ENCODE measurements at places on chromosomes 12 and 14.

- DNase-seq: no peak
Measured at GRCh38 chr12:54941659-54942058, 42.9 kb downstream of the TESPA1 start.

DNA sequence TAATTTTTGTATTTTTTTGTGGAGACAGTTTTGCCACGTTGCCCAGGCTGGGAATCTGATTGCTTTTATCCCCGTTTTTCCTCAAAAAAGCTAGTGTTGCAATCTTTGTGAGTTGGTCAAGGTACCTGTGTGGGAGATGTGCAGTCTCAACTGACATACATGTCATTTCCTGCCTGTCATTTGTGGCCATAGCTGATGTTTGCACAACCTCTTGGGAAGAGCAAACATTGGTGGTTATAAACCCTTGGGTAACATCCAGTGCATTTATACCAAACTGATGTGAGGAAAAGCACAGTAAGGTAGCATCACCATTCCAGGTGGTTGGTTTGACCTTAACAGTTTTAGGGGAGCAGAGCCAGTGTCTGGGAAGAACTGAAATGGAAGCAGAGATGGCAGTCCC, 54.7 kb downstream of the ATG14 start:
- no peak for DNase-seq

DNA sequence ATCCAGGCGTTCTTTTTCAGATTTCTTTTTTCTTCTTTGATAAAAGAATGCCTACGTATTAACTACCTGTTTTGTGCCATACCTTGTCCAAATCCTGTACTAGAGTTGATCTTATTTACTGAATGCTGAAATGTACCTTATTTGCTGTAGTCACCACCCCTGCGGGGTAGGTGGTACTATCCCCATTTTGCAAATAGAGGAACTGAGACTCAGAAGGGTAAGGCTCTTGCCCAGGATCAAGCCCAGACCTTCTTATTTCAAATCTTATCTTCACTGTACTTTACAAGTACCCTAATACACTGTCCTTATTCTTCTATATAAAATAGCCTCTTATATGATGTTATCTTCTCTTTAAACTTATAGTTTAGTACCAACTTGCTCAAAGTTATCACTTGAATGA, 206.5 kb downstream of the SLC41A2 start:
- DNase-seq: no peak

- DNase-seq: no peak
Measured at GRCh38 chr12:90630006-90630405, 325.0 kb downstream of the CCER1 start.

DNA sequence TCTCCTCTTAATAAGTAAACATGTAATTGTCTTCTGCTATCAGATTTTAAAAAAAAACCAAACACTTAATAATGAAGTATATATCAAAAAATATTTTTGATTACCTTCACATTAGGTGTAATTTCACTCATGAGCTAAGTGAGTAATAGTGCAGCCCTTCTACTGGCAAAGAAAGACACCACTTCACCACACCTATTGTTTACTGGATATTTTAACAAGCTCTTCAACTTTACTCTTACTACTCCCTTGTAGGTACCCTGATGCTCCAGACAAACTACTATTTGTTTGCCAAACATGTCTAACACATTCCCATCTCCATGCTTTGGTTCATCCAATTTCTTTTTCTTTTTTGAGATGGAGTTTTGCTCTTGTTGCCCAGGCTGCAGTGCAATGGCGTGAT, 36.9 kb upstream of the WDR89 start:
- DNase-seq: no peak

- DNase-seq: no peak
Measured at GRCh38 chr12:611721-612120, 51.5 kb downstream of the NINJ2 start.

DNA sequence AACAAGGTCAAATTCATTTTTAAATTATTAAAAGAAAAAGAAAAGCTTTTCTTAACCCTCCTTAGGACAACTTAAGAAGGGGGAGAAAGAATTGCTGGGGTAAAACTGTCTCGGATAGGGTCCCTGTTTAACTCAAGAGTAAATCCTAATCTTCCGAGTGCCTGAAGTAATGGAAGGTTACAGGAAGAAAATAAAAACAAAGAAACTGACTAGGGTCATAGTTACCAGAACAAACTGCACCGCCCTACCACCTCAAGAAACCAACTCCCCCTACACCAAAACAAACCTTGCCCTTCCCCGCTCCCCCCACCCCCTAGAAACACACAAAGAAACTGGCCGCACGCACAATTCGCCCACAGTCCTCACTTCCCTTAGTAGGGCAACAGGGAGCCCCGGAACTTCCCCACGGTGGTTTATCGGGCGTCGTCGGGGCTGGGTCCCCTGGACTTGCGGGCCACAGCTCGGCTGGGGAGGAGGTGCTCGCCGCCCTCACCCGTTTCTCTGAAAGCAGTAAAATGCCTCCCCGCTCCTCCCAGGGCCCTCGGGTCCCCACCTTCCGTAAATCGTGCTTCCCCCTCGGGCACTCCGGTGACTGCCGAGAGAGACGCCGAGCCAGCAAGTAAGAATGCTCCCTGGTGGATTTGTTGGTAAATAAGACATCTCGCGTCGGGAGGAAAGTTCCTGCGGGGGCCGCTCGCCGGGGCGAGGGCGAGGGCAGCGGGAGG, 2.4 kb downstream of the SINHCAF start:
- DNase-seq: no peak

GRCh38 chr12:79422060-79422812, 268.5 kb downstream of the PAWR start:
- DNase-seq: no peak

GRCh38 chr12:69931569-69931968, 106.5 kb downstream of the MYRFL start:
- DNase-seq: no peak

- no peak for DNase-seq
Measured at GRCh38 chr14:34012978-34013720, 62.3 kb upstream of the EGLN3 start.

DNA sequence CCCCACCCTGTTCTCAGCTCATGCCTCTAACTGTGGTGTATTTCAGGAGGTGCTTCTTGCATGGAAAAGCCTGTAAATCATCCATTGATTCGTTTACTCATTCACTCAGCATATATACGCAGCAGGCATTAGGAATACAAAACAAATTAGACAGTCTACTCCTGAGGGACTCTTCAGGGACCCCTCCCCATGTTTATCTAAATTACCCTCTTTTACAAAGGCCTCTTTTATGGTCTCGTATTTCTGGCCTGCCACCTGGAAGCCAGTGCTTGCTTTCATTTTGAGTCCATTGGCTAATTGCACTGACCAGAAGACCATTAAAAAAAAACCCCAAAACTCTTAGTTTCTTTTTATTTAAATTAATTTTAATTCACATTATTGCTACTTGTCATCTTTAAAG, 134.4 kb downstream of the DACT1 start:
- no peak for DNase-seq

DNA sequence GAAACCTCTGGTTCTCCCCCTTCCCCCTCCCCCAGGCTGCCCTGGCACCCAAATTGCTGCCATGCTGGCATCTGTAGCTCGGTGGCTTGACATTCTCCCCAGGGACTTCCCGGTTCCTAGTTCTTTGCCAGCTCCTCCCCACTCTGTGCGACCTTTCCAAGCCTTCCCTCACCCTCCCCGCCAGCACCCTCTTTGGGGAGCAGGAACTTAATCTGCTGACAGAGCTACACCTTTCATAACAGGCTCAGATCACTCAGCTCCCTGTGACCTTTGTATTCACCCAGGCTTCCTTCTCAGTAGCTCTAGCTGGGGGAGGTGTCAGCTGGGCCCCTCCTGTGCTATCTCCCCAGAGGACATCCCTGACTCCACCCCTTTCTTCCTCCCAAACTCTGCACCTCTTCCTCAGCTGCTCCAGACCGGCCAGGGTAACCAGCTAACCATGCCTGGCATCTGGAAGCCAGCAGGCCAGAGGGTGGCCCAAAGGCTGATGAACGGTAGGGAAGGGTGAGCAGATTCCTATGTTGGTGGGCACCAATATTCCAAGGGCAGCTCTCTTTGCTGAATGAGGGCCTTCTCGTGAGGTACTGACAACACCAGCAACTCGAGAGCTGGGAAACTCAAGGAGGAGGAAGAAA, 1.8 kb upstream of the COX14 start:
- DNase-seq: no peak

GRCh38 chr14:85315733-85316290, 214.1 kb upstream of the FLRT2 start:
- no peak for DNase-seq

- no peak for DNase-seq
Measured at GRCh38 chr12:87217491-87217890, 811.7 kb downstream of the C12orf50 start.

DNA sequence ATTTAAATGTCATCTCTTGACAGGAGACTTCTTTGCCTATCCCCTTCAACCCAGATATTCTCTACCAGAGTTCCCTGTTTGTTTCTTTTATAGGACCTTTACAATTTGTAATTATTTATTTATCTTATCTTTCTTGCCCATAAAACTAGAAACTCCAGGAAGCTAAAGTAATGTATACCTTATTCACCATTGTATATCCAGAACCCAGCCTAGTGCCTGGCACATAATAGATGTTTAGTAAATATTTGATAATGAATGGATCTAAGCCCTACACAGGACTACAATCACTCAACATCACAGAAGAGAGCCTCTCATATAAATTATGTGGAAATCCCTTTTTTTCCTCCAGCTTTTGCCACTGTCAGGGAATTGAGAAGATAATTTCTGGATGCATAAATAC, 125.6 kb upstream of the CNOT2 start:
- DNase-seq: no peak

DNA sequence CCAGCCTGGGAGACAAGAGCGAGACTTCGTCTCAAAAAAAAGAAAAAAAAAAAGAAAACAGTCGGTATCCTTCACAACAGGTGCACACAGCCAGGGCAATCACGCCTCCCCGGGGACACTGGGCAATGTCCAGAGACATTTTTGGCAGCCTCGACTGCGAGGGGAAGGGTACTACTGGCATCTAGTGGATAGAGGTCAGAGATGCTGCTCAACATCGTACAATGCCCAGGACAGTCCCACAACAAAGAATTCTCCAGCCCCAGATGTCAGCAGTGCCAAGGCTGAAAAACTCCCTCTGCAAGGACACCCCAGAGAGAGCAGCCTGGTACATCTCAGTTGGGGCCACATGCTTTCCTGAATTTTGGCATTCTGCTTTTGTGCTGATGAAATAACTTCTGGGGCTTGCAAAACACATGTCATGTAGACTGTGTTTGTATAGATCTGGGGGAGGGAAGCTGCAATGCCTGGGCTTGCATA, 21.5 kb downstream of the ALDH2 start:
- no peak for DNase-seq

GRCh38 chr12:110354172-110354780, 49.2 kb downstream of the ANAPC7 start:
- DNase-seq: no peak

DNA sequence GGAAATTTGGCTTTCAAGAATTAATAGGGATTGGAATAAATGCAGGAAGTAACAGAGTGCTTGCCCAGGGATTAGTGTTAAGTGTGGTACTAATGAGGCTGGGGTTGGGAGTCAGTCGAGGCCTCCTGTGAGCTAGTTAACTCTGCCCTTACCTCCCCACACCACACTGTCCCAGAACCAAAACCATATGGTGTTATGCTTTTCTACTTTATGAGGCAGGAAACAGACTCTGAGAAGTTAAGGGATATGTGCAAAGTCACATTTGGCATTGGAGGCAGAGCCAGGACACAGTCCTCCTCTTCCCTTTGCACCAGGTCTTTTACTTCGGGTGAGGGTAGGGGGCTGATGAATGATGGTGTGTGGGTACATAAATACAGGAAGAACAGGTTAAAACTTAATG, 41.9 kb downstream of the PELI2 start:
- no peak for DNase-seq

- DNase-seq: no peak
Measured at GRCh38 chr12:132125736-132126135, 18.4 kb downstream of the DDX51 start.

DNA sequence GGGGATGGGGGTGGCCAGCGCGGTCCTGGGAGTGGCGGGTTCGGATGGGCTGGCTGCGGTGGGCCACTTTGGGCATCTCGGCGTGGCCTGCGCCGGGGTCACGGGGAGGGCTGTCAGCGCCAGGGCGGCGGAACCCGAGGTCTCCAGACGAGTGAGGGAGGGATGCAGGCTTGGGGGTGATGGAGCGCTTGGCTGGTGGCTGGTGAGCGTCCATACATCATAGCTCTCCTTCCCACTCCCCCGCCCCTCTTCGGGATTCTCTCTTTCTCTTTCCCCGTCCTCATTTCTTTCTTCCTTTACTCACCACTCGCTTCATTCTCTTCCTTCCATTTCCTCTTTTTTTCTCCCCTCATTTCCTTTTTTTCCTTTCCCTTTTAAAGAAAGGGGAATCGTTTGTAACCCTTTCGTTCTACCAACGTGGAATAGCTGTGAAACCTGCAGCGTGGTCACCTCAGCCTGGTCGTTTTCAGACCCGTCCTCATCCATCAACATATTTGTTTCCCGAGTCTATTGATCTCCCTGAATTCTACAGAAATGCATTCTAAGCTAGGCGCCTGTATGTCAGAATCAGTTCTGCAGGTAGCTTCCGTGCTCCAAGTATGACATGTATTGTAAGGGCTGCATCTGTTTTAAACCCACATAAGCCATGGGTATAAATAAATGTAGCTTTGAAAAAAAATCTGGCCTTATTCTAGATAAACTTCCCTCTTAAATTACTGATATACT, 260.3 kb upstream of the E2F7 start:
- no peak for DNase-seq

- DNase-seq: no peak
Measured at GRCh38 chr12:93585247-93585646, 12.8 kb downstream of the SOCS2 start.

- no peak for DNase-seq
Measured at GRCh38 chr12:78293059-78293686, 462.5 kb downstream of the NAV3 start.

DNA sequence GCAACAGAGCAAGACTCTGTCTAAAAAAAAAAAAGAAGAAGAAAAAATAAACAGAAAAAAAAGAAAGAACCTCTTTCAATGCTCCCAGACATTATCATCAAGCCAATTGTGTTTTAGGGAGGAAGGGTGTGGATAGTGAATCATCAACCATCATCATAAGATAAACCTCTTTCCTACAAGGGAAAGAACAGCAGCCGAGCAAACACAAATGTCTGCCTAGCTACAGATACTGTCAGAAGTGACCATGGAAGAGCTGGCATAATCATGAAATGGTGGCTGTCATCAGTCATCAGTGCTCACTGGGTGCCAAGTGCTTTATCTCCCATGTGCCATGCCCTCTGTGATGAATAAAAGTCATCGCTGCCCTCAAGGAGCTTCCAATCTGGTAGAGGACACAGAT, 46.6 kb downstream of the SLC17A8 start:
- no peak for DNase-seq

DNA sequence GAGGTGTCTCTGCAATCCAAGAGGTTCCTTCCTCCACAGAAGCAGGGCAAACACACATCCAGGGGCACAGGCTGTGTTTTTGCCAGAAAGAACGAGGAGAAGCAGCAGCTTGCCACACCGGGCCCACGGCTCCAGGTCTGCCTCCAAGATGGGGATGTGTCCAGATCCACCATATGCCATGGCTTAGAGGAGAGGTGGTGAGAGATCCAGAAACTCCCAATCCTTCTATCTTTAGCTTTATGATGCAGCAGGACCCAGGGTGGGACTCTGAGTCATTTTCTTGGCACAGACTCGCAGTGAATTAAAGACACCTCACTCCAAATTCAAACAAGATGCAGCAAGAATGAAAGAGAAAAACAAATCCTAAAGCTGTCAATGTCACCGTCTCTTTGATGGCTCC, 481.4 kb upstream of the TMEM132C start:
- no peak for DNase-seq

Measured in activated T-cell treated with anti-CD3 and anti-CD28 coated beads for 1 hour (primary cell).